ENCODE measurements at places on chromosomes 7 and 10. TPM values are rescaled to one million over a fixed set of nuclear protein-coding genes. Genes with fewer than 3 reads are reported as not detected.

Gene CAV2
- 8.9 TPM for total RNA-seq

Gene FKBP6
- total RNA-seq, result not detected

Gene MRLN
- total RNA-seq, result not detected

Gene CTAGE8
- total RNA-seq, result 5.9 TPM

Gene GFRA1
- 2.6 TPM for total RNA-seq

Gene MNX1
- total RNA-seq, result 15.9 TPM

Gene VAX1
- not detected for total RNA-seq

Gene ZNF12
- 19.7 TPM for total RNA-seq
